ENCODE measurements at places on chromosomes 1 and 21. TPM values are rescaled to one million over a fixed set of nuclear protein-coding genes. Genes with fewer than 3 reads are reported as not detected.

TRIM45 gene
- total RNA-seq = 1.7 TPM

S100A9 gene
- not detected for total RNA-seq

GRCh38 chr1:156721535-156721934 lies 6.7 kb upstream of the METTL25B start:
- DNase-seq = no peak

DNA sequence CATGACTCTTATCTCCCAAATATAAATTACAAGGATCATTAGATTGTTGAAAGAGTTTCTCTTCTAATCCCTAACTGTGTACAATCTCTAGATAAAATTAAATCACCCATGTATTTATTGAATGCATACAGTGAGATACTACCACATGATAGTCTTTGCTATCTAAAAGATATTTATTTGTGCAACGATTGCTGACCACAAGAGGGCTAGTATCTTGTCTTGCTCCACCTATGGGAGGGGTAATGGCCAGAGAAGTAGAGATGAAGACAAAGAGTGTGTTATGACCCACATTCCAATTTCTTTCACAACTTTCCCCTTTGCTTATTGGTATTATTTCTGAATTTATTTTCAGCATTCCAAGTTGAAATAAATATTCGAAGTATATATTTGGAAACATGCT lies 13.7 kb downstream of the PYHIN1 start:
- no peak for DNase-seq

- peak; percentile 86 for DNase-seq
Observed at GRCh38 chr1:41851589-41851988, 67.1 kb downstream of the HIVEP3 start.

GRCh38 chr1:38533772-38534472 lies 325.6 kb downstream of the RRAGC start:
- no peak for DNase-seq

MPL gene
- total RNA-seq = not detected

GRCh38 chr1:227901239-227901905 lies 46.4 kb downstream of the WNT9A start:
- DNase-seq = no peak

RGS16 gene
- 0.28 TPM for total RNA-seq

Measured in IMR-90 (cell line).